ENCODE measurements at places on chromosomes 7 and 10.

GRCh38 chr7:21507627-21508343 is 35.1 kb upstream of the DNAH11 start:
- DNase-seq: peak; percentile 27

DNA sequence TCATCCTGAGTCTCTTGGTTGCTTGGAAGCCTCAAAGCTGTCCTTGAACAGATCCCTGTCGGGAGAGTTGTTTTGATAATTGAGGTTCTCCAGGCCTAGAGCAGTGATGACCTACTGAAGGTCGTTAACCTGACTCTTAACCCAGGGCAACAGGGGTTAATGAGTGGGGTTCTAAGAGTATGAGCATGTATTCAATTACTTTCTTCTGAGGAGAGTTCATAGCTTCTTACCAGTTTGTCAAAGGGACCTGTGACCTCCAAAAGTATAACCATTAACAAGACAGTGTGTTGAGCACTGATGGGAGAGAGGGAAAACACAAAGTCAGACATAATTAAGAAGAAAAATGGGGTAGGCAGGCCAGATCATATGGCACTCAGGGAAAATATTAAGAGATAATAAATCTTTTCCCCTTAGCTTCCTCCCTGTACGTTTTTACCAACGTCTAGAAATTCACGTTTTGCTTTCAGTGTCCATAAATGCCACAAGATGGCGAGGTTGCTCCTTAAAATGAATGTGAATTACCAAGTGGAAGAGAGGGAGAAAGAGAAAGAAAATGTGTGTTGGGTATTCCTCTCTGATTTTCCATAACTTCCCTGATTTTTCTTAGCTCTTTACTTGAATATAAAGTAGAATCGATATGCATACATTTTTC is 97.6 kb downstream of the SUGCT start:
- peak; percentile 54 for DNase-seq

- no peak for DNase-seq
Observed at GRCh38 chr7:55073976-55074528, 55.2 kb downstream of the EGFR start.

- no peak for DNase-seq
Observed at GRCh38 chr7:98330926-98331529, 49.5 kb downstream of the BRI3 start.

GRCh38 chr10:58587676-58588075 is 75.0 kb downstream of the BICC1 start:
- DNase-seq: no peak

- no peak for DNase-seq
Observed at GRCh38 chr7:69172357-69173077, 425.8 kb upstream of the AUTS2 start.

- no peak for DNase-seq
Observed at GRCh38 chr10:89609833-89610346, 35.2 kb downstream of the PANK1 start.

DNA sequence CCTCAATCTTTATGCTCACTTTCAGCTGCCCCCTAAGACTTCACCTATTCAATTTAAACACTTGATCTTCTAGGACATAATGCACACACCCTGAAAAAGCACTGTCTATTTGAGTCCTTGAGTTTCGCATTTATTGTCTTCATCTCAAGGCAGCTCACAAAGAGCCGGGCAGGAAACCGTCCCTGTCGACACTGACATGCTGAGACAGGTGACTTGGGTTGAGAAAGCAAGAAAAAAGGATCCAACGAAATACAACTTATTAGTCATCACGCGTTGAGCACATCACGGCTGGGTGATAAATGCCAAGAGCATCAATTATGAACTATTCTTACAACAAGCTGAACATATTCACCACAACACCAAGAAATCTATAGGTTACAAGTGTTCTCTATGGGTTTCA is 91.1 kb downstream of the CALN1 start:
- DNase-seq: no peak

DNA sequence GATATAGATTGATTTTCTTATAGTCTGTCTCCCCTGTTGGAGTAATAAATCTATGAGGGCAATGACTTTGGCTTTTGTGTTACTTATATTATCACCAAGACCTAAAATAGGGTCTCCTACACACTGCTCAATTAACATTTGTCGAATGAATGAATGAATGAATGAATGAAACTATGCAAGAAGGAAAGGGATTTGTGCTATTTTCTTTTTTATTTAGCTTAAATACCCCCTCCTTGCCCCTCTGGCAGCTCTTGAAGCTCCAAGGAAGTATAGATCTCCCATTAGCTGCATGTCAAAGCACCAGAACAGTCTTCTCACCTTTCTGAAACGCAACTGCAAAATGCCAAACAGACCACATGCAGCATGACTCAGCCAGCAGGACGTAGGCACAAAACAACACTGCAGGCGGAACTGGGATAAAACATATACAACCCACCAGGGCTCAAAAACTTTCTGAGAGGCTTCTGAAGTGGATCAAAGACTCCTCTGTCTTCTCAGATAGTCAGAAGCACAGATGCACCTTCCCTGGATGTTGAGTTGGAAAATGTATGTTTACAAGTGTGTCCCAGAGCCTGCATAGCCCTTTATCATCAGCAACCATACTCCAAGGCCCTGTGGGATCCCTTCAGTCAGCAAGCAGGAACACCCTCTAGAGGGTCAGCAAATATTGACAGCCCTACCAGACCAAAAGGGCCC is 187.8 kb downstream of the NPSR1 start:
- no peak for DNase-seq

GRCh38 chr10:117455346-117455745 is 80.1 kb upstream of the PDZD8 start:
- DNase-seq: no peak

DNA sequence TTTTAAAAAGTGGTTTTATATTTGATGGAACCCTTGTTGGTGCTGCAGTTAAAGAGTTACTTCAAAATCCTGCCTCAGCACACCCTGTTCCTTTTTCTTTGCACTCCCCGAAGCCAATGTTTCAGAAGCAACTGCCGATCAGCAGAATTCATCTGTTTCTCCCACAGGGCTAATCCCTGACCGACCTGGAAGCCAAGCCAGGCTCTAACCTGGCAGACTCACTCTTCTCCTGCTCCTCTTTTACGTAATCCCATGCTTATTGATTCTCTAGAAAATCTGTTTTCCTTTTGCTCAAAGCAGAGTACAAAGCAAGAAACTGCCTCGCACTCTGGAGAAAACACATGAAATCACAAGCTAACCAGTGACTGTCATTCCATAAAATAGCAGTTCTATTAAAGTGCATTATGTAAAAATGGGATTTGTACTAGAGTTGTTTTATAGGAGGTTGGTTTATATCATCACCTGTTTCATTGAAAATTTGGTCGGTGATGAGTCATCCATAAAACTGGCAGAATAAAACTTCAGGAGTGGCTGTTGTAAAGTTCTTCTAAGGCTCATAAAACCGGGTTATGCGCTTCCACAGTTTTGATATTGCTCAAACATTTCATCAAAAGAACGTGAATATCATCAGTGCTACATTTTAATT is 99.9 kb downstream of the CNTNAP2 start:
- DNase-seq: no peak

GRCh38 chr7:95609277-95609971 is 13.1 kb upstream of the PDK4 start:
- peak; percentile 68 for DNase-seq

- no peak for DNase-seq
Observed at GRCh38 chr10:131065673-131066305, 245.7 kb downstream of the TCERG1L start.

DNA sequence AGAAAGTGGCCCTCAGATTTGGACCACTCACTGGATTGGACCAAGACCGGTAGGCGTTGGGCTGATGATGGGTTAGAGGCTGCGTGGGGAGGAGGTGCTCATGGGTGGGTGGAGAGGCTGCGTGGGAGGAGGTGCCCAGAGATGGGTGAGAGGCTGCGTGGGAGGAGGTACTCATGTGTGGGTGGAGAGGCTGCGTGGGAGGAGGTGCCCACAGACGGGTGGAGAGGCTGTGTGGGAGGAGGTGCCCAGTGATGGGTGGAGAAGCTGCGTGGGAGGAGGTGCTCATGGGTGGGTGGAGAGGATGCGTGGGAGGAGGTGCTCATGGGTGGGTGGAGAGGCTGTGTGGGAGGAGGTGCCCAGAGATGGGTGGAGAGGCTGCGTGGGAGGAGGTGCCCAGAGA is 346.3 kb downstream of the PAXIP1 start:
- no peak for DNase-seq

GRCh38 chr10:132861116-132861691 is 75.3 kb upstream of the NKX6-2 start:
- DNase-seq: no peak

DNA sequence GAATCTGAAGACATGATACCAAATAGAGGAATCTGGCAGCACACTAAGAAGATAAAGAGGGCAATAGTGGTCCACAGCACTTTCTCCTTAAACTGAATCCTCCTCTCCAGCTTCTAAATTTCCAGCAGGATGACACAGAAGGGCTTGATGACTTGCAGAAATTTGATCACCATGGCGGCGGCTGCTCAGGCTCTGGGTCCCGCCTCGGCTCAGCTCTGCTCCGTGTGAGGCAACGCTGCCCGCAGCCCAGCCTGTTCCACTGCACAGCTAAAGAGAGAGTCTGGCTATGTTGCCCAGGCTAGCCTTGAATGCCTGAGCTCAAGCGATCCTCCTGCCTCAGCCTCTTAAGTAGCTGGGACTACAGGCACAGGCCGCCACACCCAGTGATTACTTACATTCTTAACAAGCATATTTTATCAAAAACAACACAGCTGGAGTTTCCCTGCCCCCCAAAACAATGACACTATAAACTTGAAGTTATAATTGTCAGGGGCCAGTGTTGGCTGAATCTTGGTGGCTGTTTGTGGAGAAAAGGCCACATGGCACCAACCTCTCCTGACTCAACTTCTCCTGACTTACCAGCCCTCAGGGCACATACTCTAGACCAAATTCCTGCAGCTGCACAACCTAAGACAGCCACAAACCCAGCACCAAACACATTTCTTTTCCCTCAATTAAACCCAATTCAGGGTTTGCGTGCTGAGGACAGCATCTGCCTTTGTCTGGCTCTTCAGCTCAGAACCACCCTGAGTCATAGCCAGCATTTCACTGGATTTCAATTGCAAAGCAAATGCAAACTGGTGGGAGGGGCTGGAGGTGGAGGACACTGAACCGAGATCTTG is 11.6 kb upstream of the TNPO3 start:
- DNase-seq: no peak

- no peak for DNase-seq
Observed at GRCh38 chr7:55170335-55171069, 151.7 kb downstream of the EGFR start.

DNA sequence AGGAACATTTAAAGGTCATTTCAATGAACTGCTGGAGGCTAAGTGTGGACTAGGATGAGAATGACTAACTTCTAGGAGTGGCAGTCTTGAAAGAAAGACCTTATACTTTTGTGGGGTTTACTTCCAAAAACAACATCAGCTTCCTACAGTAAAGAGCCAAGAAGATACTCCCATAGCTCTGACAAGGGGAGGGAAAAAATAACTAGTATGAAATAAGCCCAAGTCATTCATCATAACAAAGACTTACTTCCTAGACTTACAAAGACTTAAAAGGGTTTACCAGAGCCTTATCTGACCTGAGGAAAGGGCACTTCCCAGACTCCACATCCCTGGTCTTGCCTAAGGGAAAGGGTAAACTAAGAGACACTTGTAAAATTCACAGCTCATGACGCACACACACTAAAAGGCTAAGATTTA is 31.7 kb downstream of the ARHGAP12 start:
- DNase-seq: no peak

DNA sequence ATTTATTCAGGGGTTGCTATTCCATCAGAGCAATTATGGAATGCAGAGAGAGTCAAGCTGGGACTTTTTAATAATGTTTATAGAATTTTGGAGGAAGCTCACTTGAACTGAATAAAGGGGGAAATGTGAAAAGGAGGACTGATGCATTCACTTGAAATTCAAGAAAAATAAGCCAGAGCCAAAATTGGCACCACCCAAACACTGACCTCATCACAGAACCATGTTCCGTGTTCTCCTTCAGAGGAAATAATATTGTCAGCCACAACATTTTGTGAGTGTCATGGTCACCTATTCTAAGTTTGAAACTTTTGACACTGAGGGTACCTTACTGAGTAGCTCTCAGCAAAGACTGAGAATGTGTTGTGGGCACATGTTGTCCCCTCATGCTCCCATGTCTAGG is 207.0 kb downstream of the ANK3 start:
- no peak for DNase-seq

DNA sequence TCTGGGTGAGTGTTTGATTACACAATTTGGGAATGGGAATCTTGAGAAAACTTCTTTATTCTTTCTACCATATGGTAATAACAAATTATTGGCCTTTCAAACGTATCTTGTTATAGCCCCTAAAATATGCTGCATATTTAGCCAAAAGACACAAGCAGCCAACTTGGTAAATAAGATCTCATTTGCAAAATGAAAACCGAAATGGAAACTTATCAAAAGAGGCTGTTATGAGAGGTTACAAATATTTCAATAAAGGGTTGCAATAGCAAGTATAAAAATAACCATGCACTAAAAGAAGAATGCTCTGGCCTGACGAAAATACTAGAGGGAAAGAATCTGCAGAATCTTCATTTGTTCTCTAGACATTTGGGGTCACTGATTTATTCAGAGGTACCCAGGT is 259.5 kb upstream of the LRRN3 start:
- DNase-seq: no peak

- no peak for DNase-seq
Observed at GRCh38 chr10:103794996-103795395, 60.4 kb downstream of the SH3PXD2A start.
